Fibroblast of upper back skin (primary cell): ENCODE measurements at places on chromosomes 7 and 10.

- DNase-seq: no peak
These were observed 103.5 kb downstream of the FAM53B start for GRCh38 chr10:124640538-124641231.

DNA sequence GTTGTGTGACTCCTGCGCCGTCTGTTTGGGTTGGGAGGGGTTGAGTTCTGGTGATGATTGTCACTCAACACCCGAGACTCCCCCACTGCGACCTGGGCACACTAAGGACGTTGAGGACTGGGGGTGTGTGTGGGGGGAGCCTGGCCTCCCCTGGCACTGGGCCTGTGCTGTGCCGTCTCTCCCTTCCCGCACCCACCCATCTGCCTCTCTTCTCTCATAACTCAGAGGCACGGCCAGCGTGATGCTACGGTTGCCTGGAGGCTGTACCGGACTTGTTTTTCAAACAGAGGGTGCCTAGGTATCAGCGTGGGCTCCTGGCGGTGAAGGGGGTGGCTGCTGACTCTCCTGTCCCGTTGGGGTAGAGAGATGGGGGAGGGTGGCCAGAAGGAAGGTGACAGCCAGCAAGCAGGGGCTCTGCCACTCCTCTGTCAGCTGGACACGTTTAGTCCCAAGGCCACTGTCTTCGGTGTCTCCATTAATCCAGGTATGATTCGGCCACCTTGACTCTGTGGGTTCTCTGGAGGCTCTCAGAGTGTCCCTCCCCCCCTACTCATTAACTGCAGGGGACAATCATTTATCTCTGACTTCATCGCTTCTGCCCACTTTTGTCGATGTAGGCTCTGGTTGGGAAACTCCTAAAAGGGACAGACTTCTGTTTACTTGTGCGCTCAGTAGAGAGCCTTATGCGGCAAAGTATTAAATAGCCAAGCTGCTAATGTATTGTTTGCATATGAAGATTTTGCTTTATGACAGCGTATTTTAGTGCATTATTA, 56.5 kb upstream of the PFKFB3 start:
- no peak for DNase-seq

DNA sequence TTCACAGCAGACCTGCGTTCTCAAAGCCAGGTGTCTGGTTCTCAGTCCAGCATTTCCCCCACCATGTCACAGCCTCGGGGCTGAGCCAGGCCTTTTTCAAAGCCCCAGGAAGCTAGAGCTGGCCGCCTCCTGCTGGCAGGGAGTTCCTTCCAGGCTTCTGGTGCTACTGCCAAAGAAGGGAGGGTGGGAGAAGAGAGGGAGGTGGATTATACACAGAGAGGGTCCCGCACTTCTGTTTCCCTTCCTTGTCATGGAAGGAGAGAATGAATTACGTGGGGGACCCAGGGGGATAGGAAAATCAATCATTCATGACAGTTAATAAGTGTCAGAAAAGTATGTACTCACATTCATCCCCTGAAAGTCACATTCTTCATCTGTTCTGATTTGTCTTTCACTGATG, 600 bp upstream of the LGI1 start:
- DNase-seq: no peak

- no peak for DNase-seq
These were observed 46.4 kb downstream of the CREB5 start for GRCh38 chr7:28458732-28459131.

DNA sequence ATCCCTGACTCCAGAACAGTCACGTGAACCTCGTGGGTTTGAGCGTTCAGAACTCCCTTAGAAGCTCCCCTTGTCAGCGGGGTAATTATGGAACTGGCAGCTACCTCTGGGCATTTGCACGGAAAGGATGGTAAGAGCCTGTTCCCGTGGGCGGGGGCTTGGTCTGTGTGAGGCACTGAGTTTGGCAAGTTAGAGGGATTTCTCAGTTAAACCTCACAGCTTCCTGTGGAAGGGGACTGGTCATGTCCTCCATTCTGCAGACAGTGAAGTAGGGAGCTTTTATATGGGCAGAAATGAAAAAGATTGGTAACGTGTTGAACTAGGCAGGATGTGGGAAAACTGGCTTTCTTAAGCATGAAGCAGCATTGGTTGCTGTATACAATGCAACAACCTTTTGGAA, 16.0 kb downstream of the PALD1 start:
- no peak for DNase-seq

DNA sequence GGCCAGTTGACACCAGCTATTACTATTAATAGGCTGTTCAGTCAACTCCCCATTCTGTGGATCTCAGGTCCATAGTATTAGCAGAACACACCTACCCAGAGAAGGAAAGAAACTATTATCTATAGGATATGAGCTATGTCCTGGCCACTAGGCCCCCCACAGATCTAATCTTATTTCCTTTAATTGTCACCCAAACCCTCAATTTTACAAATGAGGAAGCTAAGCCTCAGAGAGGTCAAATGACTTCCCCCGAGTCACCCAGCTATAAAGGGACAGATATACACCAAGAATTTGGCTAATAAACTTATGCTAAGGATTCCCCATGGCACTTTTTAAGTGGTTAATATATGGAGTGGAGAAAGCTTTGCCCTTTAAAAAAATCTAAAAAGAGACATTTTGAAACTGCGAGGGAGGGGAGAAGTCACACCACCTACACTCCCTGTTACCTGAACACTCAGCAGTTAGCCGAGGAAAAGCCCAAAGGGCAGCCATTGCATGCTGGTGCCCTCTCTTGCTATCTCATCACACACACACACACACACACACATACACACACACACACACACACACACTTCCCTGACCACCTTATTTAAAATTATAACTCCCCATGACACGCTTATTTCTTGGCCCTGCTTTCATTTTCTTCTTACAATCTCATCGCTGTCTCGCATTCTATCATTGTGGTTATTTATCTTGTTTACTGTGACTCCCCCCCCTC, 157.0 kb upstream of the ADO start:
- no peak for DNase-seq

- DNase-seq: peak; percentile 46
These were observed 233.1 kb downstream of the CCDC3 start for GRCh38 chr10:12768156-12769100.
